GM20000 (cell line): ENCODE measurements at places on chromosomes 2 and 18.

DNA sequence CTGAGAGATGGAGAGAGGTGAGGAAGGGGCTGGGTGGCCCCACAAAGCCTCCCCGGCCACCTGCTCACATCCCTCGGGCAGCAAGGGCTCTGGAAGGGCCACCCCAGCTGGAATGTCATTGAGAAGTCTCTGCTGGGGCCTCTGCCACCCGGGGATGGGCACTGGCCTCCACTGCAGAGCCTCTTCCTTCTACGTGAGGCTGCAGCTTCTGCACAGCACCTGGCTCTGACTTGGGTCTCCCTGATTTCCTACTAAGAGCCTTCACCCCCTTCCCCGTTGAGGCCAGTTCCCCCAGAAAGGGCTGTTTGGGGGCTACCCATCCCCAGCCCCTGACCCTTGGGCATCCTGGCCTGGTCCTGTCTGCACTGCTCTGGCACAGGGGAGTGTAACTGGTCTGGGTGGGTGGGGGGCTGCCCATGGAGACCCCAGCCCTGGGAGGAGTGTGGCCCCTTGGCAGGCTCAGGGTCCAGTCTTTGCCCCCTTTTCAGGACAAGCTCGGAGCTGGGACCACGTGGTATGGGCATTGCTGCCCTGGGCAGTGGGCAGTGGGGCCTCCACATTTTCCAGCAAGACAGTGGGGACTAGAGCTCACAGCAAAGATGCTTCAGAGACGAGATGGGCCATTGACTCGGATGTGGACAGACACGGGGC lies 5.6 kb downstream of the PDCD1 start:
- DNase-seq: peak; percentile 29

DNA sequence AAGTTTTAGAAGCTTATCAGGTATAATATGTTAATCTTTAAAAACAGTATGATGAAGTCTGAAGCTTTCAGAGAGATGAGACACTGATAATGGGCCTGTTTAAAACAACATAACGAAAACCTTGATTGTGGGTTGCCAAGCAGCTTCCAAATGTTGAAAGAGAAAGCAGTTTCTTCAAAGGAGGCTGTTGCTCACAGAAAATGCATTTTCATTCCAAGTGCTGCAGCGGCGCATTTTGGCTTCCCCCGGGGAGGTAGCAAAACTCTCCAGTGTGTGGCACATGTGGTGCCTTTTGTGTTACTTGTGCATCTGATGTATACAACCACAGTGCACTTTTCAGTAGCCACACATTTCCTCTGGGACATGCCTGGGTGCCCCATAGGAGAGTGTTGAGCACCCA lies 66.1 kb downstream of the TMEFF2 start:
- DNase-seq: no peak

DNA sequence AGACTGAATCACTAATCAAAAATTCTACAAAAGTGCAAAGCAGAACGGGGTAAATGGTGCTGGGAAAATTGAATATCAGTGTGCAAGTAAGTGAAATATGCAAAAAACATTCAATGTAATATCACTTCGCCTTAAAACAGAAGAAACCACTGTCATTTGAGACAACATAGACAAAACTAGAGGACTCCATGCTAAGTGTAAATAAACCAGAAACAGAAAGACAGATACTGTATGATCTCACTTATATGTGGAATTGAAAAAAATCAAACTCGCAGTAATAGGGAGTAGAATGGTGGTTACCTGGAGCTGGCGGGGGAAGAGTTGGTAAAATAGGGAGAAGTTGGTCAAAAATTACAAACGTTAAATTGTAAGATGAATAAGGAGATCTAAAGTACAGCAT lies 1420.0 kb upstream of the CDH2 start:
- no peak for DNase-seq

DNA sequence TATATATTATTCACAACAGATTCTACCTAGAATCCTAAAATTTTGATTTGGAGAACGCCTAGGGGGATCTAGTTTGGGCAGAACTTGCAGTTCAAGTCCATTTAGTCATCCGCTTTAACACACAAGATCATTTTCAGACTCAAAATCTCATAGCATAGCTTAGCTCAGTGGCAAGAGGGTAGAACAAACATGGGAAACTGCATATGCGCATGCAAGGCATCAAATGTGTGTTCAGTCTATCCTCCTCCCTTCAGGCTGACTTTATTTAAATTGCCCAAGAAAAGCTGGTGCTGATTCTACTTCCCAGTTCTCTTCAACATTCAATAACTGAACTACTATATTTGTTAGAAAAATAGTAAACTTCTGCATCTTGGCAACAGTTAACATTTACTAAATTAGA lies 79.6 kb upstream of the NRXN1 start:
- DNase-seq: no peak

DNA sequence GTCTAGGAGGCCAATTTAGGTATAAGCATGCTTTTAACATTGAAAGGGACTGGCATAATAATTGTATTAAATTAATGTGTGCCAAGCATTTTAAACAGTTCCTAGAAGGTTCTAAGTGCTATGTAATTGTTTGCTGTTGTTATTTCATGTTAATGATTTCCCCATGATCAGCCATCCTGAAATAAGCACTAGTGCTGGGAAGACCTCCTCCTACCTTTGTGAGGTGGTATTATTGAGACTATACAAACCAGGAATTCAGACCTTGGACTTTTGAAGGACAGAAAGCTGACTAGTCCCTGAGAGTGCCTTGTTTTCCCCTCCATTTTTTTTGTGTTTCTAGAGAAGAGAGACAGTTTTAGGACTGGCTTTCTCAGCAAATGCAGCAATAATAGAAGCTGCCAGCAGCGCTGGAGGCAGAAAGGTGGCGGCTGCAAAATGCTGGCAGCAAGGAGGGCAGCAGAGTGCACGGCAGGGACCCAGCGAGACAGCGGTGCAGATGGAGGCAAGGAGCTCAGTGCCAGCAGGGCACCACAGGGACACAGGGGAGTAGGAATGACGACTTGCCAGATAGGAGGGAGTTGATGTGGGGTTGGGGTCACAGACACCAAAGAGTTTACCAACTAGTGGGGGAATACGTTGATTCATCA lies 25.3 kb downstream of the NABP1 start:
- no peak for DNase-seq
